ENCODE measurements at places on chromosomes 3 and 15. TPM values are rescaled to one million over a fixed set of nuclear protein-coding genes. Genes with fewer than 3 reads are reported as not detected.

DNA sequence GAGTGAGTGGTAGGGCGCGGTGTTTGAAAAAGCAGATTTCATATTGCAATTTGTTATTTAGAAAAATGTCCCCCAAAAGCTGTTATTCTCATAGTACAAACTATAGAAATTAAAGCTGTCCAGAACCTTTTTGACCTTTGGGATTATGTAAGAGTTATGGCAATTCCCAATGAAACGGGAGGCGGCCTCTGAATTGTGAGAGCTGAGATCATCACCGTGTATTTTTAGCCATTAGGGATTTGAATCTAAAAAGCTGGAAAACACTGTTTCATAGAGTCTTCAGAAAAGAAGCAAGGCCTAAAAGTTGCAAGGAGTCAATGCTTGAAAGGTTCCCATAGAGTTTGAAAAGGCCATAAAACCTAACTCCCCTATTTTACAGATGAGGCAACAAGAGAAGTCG is 38.6 kb upstream of the SLC25A26 start:
- DNase-seq: no peak
- no peak overlapping the region for H3K4me3 ChIP-seq
- no peaks in the 10 kb centered on the region for H3K27me3 ChIP-seq
- H3K27ac ChIP-seq: no peak overlapping the region
- no peaks in the 10 kb centered on the region for H3K36me3 ChIP-seq

- H3K4me3 ChIP-seq: no peak overlapping the region
- H3K27me3 ChIP-seq: no peaks in the 10 kb centered on the region
- H3K4me1 ChIP-seq: no peaks in the 10 kb centered on the region
- H3K27ac ChIP-seq: no peak overlapping the region
Observed at GRCh38 chr3:58369876-58370275, 37.2 kb downstream of the PXK start.

GRCh38 chr3:111861391-111861790 is 2.3 kb downstream of the PHLDB2 start:
- no peak overlapping the region for H3K27ac ChIP-seq
- no peaks in the 10 kb centered on the region for H3K36me3 ChIP-seq
- no peak for DNase-seq

DNA sequence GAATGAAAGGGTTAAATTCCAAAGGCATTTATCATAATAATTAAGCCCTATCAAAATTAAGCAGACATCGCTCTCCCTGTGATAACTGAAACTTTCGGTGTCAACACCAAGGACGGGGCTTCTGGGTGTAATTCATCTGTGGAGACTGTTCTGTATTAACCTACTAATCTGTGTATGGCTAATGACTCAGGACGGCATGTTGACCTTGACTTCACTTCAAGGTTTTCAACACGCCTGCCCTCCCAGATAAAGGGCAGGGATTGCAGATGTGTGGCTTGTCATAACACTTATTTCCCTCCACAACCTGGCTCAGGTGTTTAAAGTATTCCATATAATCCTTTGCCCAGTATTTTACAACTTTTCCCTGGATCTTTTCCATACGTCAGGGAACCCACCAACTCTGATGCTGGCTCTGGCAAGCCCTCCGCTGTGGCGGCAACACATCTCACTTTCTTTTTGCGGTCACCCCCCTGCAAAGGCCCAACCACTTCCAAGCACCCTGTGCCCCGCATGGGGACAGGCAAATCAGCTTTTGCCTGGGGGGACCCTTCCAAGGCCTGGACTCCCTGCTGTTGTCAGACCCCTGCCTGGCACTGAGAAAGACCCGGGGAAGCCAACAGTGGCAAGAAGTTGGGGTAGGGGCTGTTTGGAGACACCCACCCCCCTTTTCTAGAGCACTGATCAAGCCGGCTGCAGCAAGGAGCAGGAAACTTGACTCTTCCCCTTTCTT is 93.2 kb upstream of the MEF2A start:
- H3K4me3 ChIP-seq: no peak overlapping the region
- no peaks in the 10 kb centered on the region for H3K36me3 ChIP-seq
- peaks cover 10% of the 10 kb centered on the region for H3K4me1 ChIP-seq
- H3K27me3 ChIP-seq: no peaks in the 10 kb centered on the region

- no peak for DNase-seq
- H3K27me3 ChIP-seq: no peaks in the 10 kb centered on the region
- no peak overlapping the region for H3K4me3 ChIP-seq
- H3K36me3 ChIP-seq: no peaks in the 10 kb centered on the region
- no peaks in the 10 kb centered on the region for H3K4me1 ChIP-seq
- H3K27ac ChIP-seq: no peak overlapping the region
Observed at GRCh38 chr3:190996181-190996775, 133.8 kb upstream of the GMNC start.

GRCh38 chr3:193446965-193447602 is 68.5 kb upstream of the ATP13A5 start:
- no peak overlapping the region for H3K4me3 ChIP-seq
- DNase-seq: no peak
- no peak overlapping the region for H3K27ac ChIP-seq
- H3K36me3 ChIP-seq: no peaks in the 10 kb centered on the region

GRCh38 chr3:36372534-36372935 is 7.8 kb upstream of the STAC start:
- H3K27ac ChIP-seq: no peak overlapping the region
- no peak for DNase-seq
- H3K36me3 ChIP-seq: no peaks in the 10 kb centered on the region
- H3K4me3 ChIP-seq: no peak overlapping the region
- H3K4me1 ChIP-seq: no peaks in the 10 kb centered on the region

GRCh38 chr15:92920595-92921161 is 20.6 kb downstream of the CHD2 start:
- H3K4me3 ChIP-seq: no peak overlapping the region
- peaks cover 16% of the 10 kb centered on the region for H3K36me3 ChIP-seq
- H3K4me1 ChIP-seq: peaks cover 71% of the 10 kb centered on the region
- H3K27ac ChIP-seq: no peak overlapping the region

DNA sequence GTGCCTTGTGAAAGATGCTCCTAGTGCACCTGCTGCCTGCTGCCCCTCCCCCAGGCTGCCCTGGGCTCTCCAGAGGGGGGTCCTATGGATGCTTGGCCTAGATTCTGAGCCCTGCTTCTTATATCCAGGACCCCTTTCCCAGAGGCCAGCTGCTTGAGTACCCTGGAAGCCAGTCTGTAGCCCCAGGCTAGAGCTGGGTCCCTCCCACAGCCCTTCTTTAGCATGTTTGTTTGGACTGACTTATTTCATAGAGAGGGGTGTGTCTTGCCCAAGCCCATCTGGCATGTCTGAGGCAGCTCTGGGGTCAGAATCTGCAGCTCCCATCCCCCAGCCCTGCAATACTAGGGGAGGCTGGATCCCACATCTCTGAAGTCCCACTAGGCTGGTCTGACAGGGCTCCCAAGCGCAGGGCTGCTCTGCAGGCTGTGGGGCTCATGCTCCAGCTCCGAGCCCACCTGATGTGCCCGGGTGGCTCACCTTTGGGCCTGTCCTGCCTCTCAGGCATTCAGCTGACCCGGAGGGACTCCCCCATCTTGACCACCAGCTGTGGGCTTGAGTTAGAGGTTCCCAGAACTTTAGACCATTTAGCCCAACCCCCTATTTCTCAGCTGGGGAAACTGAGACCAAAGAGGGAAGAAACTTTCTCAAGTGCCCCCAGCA is 3.1 kb downstream of the CHRNB4 start:
- no peaks in the 10 kb centered on the region for H3K36me3 ChIP-seq
- H3K4me1 ChIP-seq: peaks cover 5% of the 10 kb centered on the region
- no peak overlapping the region for H3K4me3 ChIP-seq

GRCh38 chr3:119333773-119334509 is 39.8 kb downstream of the ARHGAP31 start:
- no peak overlapping the region for H3K27ac ChIP-seq
- no peaks in the 10 kb centered on the region for H3K4me1 ChIP-seq
- H3K27me3 ChIP-seq: no peaks in the 10 kb centered on the region
- H3K36me3 ChIP-seq: no peaks in the 10 kb centered on the region

GRCh38 chr3:196159952-196160804 is 51.0 kb downstream of the ZDHHC19 start:
- H3K4me3 ChIP-seq: no peak overlapping the region
- no peaks in the 10 kb centered on the region for H3K4me1 ChIP-seq
- H3K36me3 ChIP-seq: no peaks in the 10 kb centered on the region

GRCh38 chr3:167287308-167287707 is 92.8 kb downstream of the ZBBX start:
- no peaks in the 10 kb centered on the region for H3K36me3 ChIP-seq
- no peak overlapping the region for H3K27ac ChIP-seq
- no peak overlapping the region for H3K4me3 ChIP-seq
- no peak for DNase-seq
- no peaks in the 10 kb centered on the region for H3K4me1 ChIP-seq
- no peaks in the 10 kb centered on the region for H3K27me3 ChIP-seq

DNA sequence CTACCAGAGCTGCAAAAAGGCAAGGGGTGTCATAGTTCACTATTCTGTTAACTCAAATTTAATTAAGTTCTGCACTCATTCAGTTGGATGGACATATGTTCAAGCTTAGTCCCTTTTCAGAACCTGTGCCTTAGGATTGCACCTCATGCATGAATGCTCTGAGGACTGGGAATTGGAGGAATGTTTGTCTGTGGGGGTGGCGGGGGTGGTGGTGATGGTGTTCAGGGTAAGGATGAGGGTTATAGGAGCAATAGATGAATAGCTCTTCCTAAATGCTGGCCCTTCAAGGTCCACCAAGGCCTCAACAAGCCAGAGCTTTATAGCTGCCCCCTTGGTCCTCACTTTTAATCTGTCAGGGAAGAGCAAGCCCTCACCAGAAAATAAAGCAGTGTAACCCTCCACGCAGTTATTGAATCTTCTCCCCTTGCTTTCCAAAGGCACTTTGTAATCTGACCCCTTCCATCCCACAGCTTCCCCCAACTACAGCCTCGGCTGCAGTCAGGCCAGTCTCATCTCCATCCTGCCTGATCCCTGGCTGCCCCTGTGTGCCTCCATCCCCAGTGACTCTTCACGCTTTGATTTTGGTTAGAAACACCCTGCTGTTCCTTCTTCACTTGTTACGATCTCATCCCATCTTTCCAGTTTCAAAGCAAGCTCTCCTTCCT is 221.6 kb upstream of the LMCD1 start:
- no peaks in the 10 kb centered on the region for H3K36me3 ChIP-seq
- no peak overlapping the region for H3K27ac ChIP-seq
- no peaks in the 10 kb centered on the region for H3K27me3 ChIP-seq
- DNase-seq: no peak
- H3K4me1 ChIP-seq: no peaks in the 10 kb centered on the region

GRCh38 chr15:81071120-81071519 is 63.0 kb upstream of the CFAP161 start:
- no peaks in the 10 kb centered on the region for H3K36me3 ChIP-seq
- no peaks in the 10 kb centered on the region for H3K4me1 ChIP-seq
- no peak overlapping the region for H3K4me3 ChIP-seq
- H3K27me3 ChIP-seq: no peaks in the 10 kb centered on the region
- DNase-seq: no peak

GRCh38 chr3:62184559-62184958 is 188.8 kb downstream of the FEZF2 start:
- H3K4me3 ChIP-seq: no peak overlapping the region
- no peaks in the 10 kb centered on the region for H3K27me3 ChIP-seq
- no peaks in the 10 kb centered on the region for H3K4me1 ChIP-seq
- H3K36me3 ChIP-seq: no peaks in the 10 kb centered on the region
- no peak overlapping the region for H3K27ac ChIP-seq

GRCh38 chr3:107604057-107604822 is 81.5 kb downstream of the BBX start:
- no peak overlapping the region for H3K27ac ChIP-seq
- peaks cover 21% of the 10 kb centered on the region for H3K4me1 ChIP-seq
- H3K4me3 ChIP-seq: no peak overlapping the region
- DNase-seq: no peak

GRCh38 chr3:110123946-110124345 is 786.6 kb upstream of the DPPA4 start:
- no peak overlapping the region for H3K27ac ChIP-seq
- H3K36me3 ChIP-seq: no peaks in the 10 kb centered on the region
- no peak for DNase-seq
- no peaks in the 10 kb centered on the region for H3K27me3 ChIP-seq
- no peak overlapping the region for H3K4me3 ChIP-seq

DNA sequence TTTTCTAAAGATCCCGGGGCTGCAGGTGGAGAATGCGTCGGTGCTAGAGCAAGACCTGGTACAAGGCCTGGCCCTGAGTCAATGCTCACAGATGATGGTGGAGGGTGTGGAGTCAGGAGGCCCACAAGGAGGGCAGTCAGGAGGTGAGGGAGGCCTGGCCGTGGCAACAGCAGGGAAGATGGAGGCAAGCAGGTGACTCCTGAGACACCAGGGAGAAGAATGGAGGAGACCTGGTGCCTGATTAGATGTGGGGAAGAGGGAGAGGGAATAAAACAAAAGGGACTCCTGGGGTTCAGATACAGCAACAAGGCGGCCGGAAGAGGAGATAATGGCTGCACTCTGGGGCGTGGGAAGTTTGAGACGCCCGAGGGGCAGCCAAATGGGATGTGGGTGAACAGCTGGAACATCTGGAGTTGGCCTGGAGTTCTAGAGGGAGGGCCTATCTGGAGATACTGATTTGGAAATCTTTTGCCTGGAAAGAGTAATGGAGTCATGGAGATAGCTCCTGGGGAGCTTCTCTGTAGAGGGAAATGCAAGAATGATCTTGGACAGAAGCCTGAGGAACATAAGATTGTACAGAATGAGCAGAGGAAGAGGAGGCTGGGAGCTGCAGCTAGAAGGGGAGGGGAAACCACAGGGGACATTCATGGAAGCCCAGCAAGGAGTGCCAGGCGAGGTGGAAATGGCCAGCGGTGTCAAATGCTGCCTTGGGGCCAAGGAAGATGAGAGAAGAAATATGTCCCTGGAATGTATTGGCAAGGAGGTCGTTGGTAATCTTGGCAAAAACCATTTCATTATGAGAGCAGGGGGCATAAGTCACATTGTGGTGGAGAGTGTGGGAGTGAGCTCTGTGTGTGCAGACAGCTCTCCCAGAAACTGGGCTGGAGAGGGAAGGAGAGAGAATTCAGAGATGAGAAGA is 67.5 kb upstream of the CORO2B start:
- H3K4me1 ChIP-seq: no peaks in the 10 kb centered on the region
- no peak overlapping the region for H3K27ac ChIP-seq
- DNase-seq: no peak
- H3K4me3 ChIP-seq: no peak overlapping the region
- H3K27me3 ChIP-seq: no peaks in the 10 kb centered on the region

- no peaks in the 10 kb centered on the region for H3K27me3 ChIP-seq
- no peaks in the 10 kb centered on the region for H3K36me3 ChIP-seq
- H3K4me1 ChIP-seq: peaks cover 1% of the 10 kb centered on the region
- no peak overlapping the region for H3K27ac ChIP-seq
Observed at GRCh38 chr3:31404871-31405270, 127.9 kb upstream of the STT3B start.

GRCh38 chr3:68787106-68787626 is 145.2 kb downstream of the TAFA4 start:
- no peaks in the 10 kb centered on the region for H3K4me1 ChIP-seq
- no peak overlapping the region for H3K4me3 ChIP-seq
- no peak overlapping the region for H3K27ac ChIP-seq
- no peaks in the 10 kb centered on the region for H3K27me3 ChIP-seq
- no peak for DNase-seq

Gene COL6A5
- total RNA-seq: not detected

Gene NLGN1
- total RNA-seq: not detected

Gene GPR15
- 15.6 TPM for total RNA-seq

Gene LMAN1L
- total RNA-seq: not detected

Gene SYNM
- 2.3 TPM for total RNA-seq

Gene GOLGA8J
- total RNA-seq: not detected

Gene LEO1
- 38.2 TPM for total RNA-seq

Gene RARRES1
- not detected for total RNA-seq

Gene ARPIN
- total RNA-seq: 0.02 TPM

Gene SPSB4
- total RNA-seq: not detected

Gene MGA
- 41.5 TPM for total RNA-seq

Gene RARB
- total RNA-seq: not detected
